NCI-H1105 treated with DMSO at 0.1 percent for 48 hours (cell line): ENCODE measurements at places on chromosomes 13 and 19.

- no peak for DNase-seq
Measured at GRCh38 chr13:114049026-114049425, 75.2 kb upstream of the C13orf46 start.

DNA sequence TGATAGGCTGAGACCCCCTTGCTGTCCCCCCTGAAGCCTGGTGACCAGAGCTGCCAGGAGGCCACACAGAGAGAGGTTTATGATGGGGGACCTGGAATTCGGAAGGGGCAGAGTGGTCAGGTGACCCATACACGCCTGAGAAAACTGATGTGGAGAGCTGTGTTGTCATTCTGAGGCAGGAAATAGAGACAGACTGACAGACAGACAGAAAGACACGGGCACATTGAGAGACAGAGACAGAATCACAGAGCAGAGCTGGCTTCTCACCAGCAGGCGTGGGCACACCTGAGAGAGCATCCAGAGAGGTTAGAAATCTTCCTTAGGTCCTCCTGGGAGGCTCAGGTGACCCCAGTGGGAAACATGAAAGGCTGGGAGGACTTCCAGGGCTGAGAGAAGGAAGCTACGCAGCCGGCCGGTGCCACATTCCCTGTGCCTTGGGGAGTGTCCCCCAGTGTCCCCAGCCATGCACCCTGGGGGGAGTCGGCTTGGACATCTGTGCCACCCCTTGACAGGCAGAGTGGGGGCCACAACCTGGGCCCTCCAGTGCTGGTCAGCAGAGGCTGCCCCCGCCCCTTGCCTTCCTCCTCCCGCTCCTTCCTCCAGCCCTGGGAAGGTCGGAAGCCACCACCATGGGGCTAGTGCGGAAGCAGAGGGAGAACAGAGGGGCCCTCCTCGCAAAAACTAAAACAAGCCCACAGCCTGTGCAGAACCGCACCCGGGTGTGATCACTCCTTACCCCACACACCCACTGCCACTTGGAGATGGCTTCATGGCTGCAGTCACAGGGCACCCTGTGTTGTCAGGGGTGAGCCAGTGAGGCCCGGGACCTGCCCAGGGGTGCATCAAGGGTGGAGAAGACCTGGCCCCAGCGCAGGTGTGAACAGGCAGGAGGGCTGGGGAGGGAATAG, 2.2 kb downstream of the FFAR1 start:
- no peak for DNase-seq

GRCh38 chr13:83355041-83355440, 527.2 kb downstream of the SLITRK1 start:
- DNase-seq, result no peak

- no peak for DNase-seq
Measured at GRCh38 chr13:60267498-60268202, 103.9 kb upstream of the DIAPH3 start.

DNA sequence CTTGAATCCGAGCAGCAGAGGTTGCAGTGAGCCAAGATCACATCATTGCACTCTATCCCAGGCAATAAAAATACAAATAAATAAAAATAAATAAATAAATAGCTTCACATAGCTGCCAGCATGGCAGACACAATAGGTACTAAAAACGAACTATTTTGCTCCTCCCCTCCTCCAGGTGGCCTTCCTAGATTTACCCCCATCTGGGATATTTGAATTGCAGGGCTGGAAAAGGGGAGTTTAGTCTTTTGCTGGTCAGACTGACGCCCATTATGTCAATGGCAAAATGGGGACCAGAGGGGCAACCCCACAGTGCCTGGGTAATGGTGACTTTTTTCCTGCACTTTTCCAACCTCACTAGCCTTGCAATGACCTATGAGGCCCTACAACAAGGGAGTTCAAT, 640 bp upstream of the GMFG start:
- no peak for DNase-seq
